ENCODE measurements at places on chromosomes 6 and 20. TPM values are rescaled to one million over a fixed set of nuclear protein-coding genes. Genes with fewer than 3 reads are reported as not detected.

DNA sequence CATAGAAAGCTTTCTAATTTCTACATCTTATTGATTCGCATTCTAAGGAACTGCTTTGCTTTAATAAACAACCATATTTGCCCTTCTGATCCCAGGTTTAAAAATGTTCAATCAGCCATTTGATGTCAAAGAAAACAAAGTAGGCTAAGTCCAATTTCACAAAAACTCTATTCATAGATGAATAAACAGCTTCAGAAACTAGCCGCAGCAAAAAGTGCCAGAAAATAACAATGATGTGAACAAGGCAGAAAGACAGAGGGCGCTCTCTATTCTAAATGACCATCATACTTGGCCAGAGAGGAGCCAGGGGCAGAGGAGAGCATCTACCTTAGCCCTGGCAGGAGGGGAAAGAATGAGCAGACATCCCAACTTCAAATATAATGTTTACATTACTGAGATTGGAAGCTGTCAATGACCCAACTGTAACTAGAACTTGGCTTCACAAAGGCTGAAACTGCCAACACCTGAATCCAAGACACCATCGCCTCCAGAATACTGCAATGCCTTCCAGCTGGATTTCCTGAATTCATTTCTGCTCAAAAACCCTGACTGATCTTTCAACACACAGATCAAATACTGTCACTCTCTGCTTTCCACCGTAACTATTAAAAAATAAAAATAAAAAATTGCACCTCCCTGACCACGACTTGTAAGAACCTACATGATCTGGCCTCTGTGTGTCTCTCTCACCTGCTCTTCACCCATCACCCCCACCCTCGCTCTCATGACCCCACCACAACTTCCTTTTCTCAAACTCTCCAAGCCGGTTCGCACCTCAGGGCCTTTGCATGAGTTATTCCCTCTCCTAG lies 9.5 kb downstream of the CNKSR3 start:
- H3K27me3 ChIP-seq, result no peaks in the 10 kb centered on the region
- H3K36me3 ChIP-seq, result no peaks in the 10 kb centered on the region
- no peak for DNase-seq
- no peak overlapping the region for H3K27ac ChIP-seq

The INSM1 gene
- total RNA-seq, result not detected

DNA sequence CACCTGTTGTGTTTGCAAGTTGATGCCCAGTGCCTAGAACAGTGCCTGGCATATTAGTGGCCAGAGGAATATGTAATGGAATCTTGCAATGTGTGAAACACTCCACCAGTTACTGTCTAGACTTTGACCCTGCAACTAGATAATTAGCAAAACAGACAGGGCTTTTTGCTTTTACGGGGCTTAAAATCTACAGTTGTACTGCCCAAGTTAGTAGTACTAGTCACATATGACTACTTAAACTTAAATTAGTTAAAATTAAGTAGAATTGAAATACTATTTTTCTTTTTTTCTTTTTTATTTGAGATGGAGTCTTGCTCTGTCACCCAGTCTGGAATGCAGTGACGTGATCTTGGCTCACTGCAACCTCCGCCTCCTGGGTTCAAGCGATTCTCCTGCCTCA lies 44.3 kb upstream of the PLCB4 start:
- no peaks in the 10 kb centered on the region for H3K4me1 ChIP-seq
- H3K36me3 ChIP-seq, result no peaks in the 10 kb centered on the region
- H3K27me3 ChIP-seq, result no peaks in the 10 kb centered on the region
- no peak overlapping the region for H3K4me3 ChIP-seq
- DNase-seq, result no peak

DNA sequence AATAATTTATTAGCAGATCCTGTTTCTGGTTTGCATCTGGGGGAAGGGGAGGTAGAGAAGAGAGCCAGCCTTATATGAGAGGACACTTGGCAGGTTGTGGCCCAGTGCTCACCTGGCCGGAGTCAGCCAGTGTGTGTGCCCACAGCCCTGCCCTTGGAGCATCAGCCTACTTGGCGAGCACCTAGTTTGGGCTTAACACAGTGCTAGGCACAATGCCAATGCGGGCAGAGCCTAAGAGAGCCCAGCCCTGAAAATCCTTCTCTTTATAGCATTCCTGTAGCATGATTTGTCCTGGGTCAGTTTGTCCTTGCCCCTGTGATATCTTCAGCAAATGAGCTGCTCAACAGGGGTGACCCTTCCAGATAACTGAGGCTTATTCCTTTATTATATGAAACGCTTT lies 73.0 kb downstream of the SLX4IP start:
- peaks cover 12% of the 10 kb centered on the region for H3K4me1 ChIP-seq
- H3K27me3 ChIP-seq, result no peaks in the 10 kb centered on the region
- H3K36me3 ChIP-seq, result no peaks in the 10 kb centered on the region
- no peak overlapping the region for H3K27ac ChIP-seq

Measured in CD4-positive, alpha-beta T cell (primary cell).